H1 (cell line): ENCODE measurements at places on chromosomes 11 and 22. TPM values are rescaled to one million over a fixed set of nuclear protein-coding genes. Genes with fewer than 3 reads are reported as not detected.

HBB gene
- not detected in 2 replicates for total RNA-seq

GRCh38 chr11:34727228-34727737 lies 106.4 kb downstream of the EHF start:
- DNase-seq = no peak

DNA sequence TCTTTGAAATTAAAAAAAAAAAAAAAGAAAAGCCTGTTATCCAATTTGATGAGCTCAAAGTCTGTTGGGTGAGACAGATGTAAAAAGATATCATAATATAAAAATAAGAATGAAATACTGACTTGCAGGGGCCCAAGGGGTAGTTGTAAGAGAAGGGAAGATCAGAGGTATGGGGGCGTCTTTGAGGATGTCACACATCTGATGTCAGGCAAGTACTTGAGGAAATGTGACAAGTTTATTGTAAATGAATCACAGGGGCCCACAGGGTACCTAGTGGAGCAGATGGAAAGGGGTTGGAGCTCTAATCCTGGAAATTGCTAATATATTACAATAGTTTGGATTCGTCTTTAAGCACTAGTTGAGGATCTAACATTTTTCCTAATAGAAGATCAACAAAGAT lies 131.6 kb downstream of the MAML2 start:
- DNase-seq = no peak

DNA sequence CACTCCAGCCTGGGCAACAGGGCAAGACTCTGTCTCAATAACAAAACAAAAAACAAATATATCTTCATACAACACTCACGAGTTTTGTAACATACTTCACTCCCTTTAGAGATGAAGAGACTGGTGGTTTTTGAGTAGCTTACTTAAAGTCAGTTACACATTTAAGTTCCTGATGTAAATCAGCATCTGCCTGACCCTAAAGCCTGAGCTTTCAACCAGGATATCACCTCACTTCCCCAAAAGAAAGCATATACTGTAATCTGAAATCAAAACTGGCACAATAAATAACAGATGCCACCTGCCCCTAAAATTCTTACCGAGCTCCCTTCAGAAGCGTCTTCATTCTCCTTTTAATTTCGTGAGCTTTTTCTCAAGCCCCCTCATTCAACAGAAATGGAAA lies 31.5 kb downstream of the LARGE1 start:
- DNase-seq = no peak

- no peak for DNase-seq
Observed at GRCh38 chr22:23001463-23001862, 68.9 kb upstream of the GNAZ start.

DNA sequence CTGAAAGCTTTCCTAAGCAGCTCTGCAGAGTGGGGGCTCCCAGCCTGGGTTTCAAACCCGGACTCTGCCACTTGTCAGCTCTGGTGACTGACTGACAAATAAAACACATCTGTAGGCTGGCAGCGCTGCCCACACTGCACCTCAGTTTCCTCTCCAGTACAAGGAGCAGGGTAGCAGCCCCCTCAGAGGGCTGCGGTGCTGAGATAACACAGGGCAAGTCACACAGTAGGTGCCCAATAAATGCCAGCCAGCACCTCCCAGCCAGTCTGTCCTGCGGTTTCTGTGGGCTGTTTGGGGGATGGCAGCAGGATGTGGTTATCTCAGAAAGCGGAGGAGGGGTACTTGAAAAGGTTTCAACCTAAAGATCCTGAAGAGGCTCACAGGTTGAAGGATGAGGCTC lies 1.5 kb downstream of the SYT12 start:
- no peak for DNase-seq

DNA sequence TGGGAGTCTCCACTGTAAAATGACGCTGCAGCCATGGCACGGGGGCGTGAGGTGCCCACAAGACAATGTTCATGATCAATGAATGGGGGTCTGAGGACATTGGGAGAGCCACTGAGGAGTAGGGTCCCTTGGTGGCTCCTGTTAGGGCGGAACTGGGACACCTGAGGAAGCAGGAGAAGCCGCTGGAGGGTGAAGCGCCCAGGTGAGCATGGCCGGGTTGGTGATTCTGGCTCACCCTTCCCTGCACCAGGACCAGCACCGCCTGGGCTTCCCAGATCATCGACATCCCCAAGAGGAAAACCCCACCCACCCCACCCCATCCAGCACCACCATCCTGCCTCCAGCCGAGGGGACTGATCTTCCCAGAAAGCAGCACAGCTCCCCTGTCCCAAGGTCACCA lies 30.6 kb downstream of the SHANK2 start:
- DNase-seq = no peak

GRCh38 chr11:95918720-95919119 lies 5.2 kb downstream of the MTMR2 start:
- no peak for DNase-seq

GRCh38 chr22:43476751-43477725 lies 65.2 kb downstream of the MPPED1 start:
- no peak for DNase-seq
